ENCODE measurements at places on chromosomes 3 and 15.

DNA sequence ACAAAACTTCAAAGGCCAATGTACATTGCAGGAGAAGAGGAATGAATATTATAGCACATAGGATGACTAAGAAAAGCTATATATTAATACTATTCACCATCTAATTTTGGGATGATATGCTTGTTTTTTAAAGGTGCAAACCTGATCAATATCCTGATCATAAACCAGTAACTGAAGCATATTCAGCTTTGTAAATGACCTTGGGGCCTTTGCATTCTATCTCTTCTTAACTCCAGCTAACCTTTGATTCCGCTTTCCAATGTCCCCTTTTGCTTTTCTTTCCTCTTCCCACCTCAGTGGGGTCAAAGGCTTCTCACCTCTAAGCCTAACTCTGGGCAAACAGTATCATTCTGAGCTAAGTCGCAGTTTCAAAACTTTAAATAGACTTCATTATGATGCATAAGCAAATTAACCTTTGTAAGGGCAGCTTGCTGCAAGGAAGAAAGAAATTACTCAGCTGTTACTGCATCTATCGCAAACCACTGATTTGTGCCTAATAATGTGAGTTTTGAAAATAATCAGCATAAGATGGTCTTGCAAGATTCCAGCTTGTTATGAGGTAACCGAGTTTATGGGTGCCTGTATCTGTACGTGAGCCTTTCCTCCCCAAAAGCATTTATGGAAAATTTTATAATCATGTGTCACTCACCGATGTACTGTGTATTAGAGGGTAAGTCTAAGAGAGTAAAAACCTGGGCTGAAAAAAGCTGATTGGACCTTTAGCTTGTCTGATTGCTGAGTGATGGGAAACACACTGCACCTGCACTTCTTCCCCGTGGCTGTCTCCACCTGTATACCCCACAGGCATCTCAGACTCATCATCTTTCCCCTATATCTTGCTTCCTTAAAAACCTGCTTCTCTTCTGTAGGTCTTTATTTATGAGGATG lies 116.8 kb downstream of the TPRG1 start:
- no peak for DNase-seq

DNA sequence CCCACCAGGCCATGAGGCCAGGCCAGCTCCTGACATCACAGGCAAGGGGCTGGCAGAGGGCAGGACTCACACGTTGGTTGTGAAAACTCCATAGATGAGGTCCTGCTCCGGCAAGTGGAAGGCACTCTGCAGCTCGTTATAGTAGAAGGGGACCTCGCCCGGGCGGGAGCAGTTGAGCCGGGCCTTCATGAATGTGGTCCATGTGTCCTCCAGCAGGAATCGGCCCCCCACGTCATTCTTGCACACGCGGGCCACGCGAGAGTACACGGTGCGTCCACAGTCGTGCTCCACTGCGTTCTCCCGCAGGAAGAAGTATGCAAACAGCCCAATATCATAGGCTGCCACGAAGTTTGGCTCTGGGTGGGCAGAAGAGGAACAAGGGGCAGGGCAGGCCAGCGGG lies 101.2 kb downstream of the SEMA5B start:
- no peak for DNase-seq

- DNase-seq: no peak
Observed at GRCh38 chr15:22963641-22964040, 16.5 kb downstream of the CYFIP1 start.

DNA sequence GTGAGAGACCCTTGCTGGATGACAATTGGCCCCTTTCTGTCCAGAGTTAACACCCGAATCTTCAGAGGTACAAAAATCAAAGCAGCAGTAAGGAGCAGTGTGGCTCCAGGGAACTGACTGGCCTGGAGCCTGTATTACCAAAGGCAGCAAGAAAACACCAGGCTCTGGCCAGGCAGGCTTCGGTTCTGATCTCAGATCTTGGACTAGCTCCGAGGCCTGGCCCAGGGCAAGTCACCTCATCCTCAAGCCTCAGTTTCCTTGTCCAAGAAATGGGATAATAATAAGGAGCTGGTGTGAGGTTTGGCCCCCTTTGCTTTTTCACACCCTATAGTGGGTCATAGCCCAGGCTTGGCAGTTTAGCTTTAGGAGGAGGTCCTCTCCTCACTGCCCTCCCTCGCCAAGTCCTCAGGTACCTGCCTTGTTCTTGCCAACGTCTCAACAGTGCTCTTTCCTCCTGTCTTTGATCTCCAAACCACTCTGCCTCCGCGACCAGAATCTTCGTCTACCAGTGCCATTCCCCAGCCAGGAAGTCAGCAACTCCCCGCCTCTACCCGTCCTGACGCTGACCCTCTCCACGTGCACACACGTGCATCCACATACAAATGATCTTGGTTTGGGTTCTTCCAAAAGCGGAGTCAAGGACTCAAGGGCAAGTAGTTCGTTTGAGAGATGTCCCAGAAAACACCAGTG lies 82.6 kb upstream of the TLE3 start:
- no peak for DNase-seq

DNA sequence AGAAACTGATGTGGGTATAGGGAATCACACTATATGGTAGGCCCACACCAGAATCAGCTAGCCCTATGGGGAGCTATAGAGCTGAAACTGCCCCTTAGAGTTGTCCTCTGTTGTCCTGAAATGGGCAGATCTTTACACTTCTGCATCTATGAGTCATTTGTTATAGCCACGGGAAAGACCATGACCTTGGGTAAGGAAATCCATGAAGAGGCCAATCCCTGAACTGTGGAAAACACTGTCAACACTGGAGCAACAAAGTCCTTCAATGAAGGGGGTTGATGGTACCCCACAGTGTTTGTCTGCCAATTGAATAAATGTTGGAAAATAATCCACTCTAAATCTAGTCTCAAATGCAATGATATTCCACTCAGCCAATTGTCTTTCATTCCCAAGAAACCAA lies 5.2 kb upstream of the CD200R1 start:
- no peak for DNase-seq

DNA sequence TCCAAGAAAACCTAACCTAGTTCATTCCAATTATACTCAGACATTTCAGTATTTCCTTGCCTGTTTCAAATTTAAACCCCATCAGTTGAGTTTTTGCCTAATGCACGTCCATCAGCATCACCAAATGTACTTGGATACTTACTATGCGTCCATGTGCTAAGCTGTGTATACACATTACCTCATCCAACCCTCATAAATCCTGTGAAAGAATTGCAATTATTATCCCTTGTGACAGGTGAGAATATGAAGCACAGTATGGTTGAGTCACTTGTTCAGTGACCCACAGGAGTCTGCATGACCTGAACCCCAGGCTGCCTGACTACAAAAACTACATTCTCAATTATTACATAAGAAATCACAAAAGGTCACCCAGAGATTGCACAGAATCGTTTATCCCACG lies 2.5 kb downstream of the OR5K2 start:
- DNase-seq: no peak

DNA sequence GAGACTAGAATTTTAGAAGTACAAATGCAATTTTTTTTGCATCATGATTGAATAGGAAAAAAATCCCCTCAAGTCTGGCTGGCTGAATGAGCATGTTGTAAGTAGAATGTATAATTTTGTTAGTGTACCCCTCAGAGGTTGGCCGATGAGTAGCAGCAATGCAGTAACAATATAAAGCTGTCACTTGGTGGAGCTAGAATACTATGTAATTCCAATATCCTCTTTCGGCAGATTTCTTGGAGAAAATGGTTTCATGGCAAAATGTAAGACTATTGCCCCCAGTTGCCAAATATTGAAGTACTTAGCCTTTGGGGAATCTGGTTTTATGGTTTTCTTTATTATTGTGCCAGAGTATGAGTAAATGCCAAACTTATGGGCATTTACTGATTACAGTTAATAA lies 39.8 kb upstream of the SGO1 start:
- peak; percentile 75 for DNase-seq

GRCh38 chr3:54563501-54564200 lies 364.2 kb downstream of the LRTM1 start:
- no peak for DNase-seq

GRCh38 chr3:169579116-169579710 lies 84.3 kb downstream of the MECOM start:
- peak; percentile 69 for DNase-seq

GRCh38 chr15:51302480-51302879 lies 35.9 kb downstream of the CYP19A1 start:
- no peak for DNase-seq

DNA sequence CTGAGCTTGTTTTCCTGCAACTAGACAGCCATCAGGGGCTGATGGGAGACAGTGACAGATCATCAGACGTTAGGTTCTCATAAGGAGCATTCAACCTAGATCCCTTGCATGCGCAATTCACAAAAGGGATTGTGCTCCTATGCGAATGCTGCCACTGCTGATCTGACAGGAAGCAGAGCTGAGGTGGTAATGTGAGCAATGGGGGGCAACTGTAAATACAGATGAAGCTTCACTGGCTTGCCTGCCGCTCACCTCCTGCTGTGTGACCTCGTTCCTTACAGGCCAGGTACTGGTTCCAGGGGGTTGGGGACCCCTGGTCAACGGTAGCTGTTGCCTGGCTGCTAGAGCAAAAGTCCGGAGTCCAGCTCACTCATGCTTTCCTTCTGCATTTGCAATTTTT lies 26.4 kb upstream of the KCNAB1 start:
- DNase-seq: peak; percentile 8

GRCh38 chr15:89203705-89204273 lies 17.6 kb downstream of the RLBP1 start:
- DNase-seq: no peak

DNA sequence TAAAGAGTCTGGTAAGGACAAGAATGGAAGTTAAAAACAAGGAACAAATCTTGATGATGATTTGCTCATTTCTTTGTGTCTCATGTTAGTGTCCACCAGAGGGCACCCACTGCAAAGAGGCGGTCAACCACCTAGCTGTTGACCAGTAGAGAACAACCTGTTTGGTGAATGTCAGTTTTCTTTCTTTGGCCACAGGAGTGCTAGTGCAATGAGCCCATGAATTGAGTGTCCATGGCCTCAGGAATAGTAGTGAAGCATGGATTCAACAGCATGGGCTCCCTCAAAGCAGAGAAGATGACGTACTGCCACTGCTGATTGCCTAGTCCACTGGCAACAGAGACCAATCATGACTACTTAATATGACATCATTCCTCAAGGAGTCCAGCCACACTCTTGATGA lies 10.7 kb upstream of the CNTN6 start:
- peak; percentile 77 for DNase-seq

GRCh38 chr15:70235347-70235746 lies 137.6 kb upstream of the TLE3 start:
- no peak for DNase-seq

- no peak for DNase-seq
Observed at GRCh38 chr3:174614036-174614435, 245.1 kb upstream of the NAALADL2 start.

- DNase-seq: no peak
Observed at GRCh38 chr15:91471468-91471867, 371.4 kb downstream of the SV2B start.

DNA sequence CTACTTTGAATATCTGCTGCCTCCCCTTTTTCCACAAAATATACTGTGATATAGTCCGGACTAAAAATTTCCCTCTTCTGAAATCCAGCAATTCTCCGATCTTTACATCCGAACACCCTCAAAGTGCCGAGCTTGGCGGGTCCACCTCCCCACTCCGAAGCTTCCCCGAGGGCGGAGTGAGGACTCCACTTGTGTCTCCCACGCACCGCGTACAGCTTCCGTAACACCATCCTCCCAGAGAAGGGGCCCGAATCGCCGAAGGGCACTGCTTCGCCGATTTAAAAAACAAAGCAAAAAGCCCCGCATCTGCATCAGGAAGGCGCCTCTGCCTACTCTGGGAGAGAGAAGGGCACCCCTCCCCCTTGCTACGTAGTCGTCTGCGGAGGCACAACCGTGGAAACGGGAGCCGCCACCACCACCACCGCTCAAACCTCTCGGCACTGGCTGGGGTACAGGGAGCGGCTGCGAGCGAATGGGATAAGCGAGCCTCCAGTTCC lies 551 bp downstream of the NCBP2 start:
- peak; percentile 79 for DNase-seq

GRCh38 chr3:153963012-153963411 lies 158.2 kb upstream of the ARHGEF26 start:
- no peak for DNase-seq

DNA sequence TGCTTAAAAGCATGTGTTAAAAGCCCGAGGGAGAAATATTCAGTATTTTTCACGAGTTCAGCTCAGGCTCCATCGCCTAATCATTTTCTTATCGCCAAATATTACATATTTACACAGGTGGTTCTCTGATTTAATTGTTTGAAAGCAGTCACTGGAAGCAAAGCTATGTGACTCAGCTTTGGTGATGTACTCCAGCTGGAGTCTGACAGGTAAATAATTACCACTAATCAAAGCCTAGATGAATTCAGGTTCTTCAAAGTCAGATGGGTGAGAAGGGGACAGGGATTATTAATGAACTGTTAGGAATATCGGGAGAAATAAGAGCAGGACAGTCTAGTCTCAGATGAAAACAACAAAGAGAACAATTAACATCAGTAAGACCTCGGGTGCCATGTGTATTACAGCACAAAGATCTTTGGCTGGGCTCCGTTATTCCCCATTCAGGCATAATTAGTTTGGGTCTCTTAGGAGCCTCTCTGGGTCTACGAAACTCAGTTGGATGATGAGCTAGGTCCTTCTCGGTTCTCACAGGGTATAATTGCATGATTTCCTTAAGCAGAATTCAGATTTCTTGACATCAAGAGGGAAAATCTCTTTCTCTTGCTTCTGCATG lies 331.7 kb upstream of the ADAMTS9 start:
- peak; percentile 15 for DNase-seq

GRCh38 chr3:134052370-134052769 lies 22.6 kb upstream of the SLCO2A1 start:
- DNase-seq: no peak

GRCh38 chr15:49387471-49387870 lies 35.6 kb upstream of the FGF7 start:
- DNase-seq: no peak

DNA sequence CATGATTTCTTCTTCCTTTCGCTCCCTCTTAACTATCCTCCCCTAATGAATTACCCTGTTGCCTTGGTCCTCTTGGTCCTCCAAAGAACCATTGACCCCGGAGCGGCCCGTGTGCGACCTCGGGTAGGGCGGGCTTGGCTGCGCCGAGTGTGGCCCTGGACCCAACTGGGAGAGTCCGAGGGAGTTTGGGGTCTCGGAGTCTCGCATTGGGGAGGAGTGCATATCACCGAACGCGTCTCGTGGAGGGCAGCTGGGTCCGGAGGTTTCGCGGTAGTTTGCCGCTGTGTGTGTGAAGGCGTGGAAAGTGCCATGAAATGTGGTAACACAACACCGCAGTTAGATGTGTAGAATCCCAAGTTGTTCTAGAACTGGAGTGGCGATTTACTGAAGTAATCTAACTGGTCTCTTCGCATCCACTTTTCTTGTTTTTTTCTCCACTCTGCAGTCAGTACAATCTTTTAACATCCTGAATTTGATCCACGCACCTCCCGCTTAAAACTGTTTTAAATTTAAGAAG lies 363 bp downstream of the GTF2E1 start:
- DNase-seq: no peak
